IPS DF 6.9 (cell line): ENCODE measurements at places on chromosomes 12 and 14.

GRCh38 chr12:34606749-34607519 is 584.6 kb downstream of the ALG10 start:
- DNase-seq: no peak
- no peaks in the 10 kb centered on the region for H3K36me3 ChIP-seq
- no peaks in the 10 kb centered on the region for H3K27me3 ChIP-seq
- no peaks in the 10 kb centered on the region for H3K4me1 ChIP-seq
- no peak overlapping the region for H3K4me3 ChIP-seq

- no peak overlapping the region for H3K4me3 ChIP-seq
- no peak for DNase-seq
- no peaks in the 10 kb centered on the region for H3K36me3 ChIP-seq
Observed at GRCh38 chr12:109600995-109601394, 27.4 kb downstream of the MVK start.

DNA sequence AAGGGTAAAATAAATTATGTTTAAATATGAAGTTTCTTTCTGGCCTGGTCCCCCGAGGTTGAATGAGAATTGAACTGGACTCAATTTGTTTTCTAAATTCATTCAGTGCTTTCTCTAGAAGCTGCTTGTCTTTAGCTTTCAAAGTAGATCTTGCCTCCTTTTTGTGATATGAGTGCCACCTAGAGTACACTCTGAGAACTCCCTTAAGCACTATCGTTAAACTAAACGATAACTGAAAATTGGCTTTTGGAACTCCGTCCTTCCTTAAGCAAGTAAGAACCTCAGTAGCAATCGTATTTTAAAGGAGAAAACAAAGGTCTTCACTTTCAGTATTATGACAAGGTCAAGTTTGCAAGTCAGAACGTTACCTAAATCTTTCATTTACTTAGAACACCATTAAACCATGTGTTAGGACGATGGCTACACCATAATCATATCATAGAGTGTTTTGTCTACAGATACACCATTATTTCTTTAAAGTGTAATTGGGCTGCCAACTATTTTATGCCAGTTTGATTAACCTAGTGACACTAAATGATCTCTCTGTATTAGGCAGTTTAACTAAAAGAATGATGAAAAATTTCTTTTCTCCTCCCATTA is 364.8 kb downstream of the SNAPC1 start:
- no peaks in the 10 kb centered on the region for H3K4me1 ChIP-seq
- DNase-seq: no peak
- no peak overlapping the region for H3K4me3 ChIP-seq
- no peak overlapping the region for H3K27ac ChIP-seq
- no peaks in the 10 kb centered on the region for H3K36me3 ChIP-seq
- H3K27me3 ChIP-seq: no peaks in the 10 kb centered on the region

GRCh38 chr12:56629459-56630179 is 507 bp downstream of the BAZ2A start:
- no peak for DNase-seq
- no peak overlapping the region for H3K27ac ChIP-seq
- no peaks in the 10 kb centered on the region for H3K36me3 ChIP-seq
- no peaks in the 10 kb centered on the region for H3K27me3 ChIP-seq
- H3K4me3 ChIP-seq: peak overlapping the region; percentile 69

- no peaks in the 10 kb centered on the region for H3K27me3 ChIP-seq
- peaks cover 3% of the 10 kb centered on the region; the same call in 1 of the 2 replicates for H3K4me1 ChIP-seq
- no peak for DNase-seq
Observed at GRCh38 chr12:13211191-13211858, 14.8 kb downstream of the EMP1 start.

DNA sequence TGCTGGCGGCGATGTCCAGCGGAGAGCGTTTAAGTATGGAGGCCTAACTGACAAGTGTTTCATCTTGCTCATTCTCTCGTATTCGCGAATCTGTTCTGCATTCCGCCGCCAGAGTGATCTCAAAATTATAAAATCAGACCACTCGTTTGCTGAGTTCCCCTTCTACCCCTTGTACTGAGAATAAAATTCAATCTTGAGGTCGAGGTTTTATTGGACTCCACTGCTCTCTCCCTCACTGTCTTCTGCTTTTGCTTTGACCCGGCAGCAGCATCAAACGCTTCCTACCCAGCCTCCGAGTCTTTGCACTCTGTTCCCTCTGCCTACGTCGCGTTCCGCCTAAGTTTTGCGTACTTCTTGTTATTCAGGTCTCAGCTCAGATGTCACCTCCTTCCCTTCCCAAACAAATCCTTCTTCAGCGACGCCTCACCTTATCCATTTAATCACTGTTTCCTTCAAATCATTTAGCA is 462 bp downstream of the KNTC1 start:
- H3K36me3 ChIP-seq: no peaks in the 10 kb centered on the region; the same call in 1 of the 2 replicates
- H3K27ac ChIP-seq: no peak overlapping the region
- peak overlapping the region; percentile 89 for H3K4me3 ChIP-seq
- peaks cover 2% of the 10 kb centered on the region; the same call in 1 of the 2 replicates for H3K4me1 ChIP-seq
- DNase-seq: no peak
- H3K27me3 ChIP-seq: no peaks in the 10 kb centered on the region

GRCh38 chr14:51484485-51484884 is 167.2 kb upstream of the FRMD6 start:
- no peak for DNase-seq
- H3K36me3 ChIP-seq: no peaks in the 10 kb centered on the region
- no peak overlapping the region for H3K4me3 ChIP-seq
- H3K27ac ChIP-seq: no peak overlapping the region
